ENCODE measurements at places on chromosomes 2 and 18. TPM values are rescaled to one million over a fixed set of nuclear protein-coding genes. Genes with fewer than 3 reads are reported as not detected.

DNA sequence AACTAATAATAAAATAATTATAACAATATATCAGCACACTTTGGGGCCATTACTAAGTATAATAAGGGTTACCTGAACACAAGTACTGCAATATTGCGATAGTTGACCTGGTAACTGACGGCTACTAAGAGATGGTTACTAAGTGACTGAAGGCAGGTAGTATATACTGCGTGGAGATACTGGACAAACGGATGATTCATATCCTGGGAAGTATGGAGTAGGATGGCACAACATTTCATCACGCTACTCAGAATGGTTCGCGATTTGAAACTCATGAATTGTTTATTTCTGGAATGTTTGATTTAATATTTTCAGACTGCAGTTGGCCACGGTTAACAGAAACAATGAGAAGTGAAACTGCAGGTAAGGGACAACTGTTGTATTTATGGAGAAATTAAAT, 39.5 kb upstream of the FLACC1 start:
- H3K27me3 ChIP-seq: no peaks in the 10 kb centered on the region
- H3K4me1 ChIP-seq: no peaks in the 10 kb centered on the region
- no peak for DNase-seq
- no peak overlapping the region for H3K27ac ChIP-seq

DNA sequence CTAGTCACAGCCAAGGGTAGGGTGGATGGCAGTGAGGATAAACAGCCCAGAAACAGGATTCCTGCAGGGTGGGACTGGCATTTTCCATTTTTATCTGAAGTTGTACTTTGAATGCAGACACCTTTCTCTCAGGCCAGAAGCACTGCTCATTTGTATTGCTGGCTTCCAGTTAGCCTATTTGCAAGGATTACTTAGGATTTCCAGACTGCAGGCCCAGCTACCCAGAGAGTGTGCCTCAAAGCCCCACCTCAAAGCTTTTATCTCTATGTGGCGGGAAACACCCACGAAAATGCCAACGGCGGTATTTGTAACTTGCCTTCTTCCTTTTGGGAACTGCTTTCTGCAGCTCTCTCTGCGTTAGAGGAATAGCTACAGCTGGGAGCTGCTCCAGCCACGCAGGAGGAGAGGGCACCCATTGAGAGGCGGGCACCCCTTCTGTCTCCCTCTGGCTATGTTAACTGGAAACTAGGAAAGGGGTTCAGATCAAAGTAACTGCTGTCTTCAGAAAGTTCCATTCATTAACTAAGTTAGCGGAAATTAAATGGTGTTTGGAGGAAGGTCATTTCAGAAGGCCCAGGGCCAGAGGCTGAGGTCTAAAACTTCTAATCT, 144.9 kb downstream of the TGIF1 start:
- H3K4me3 ChIP-seq: peak overlapping the region; percentile 67
- no peaks in the 10 kb centered on the region for H3K27me3 ChIP-seq

GRCh38 chr2:230685178-230685577, 27.5 kb upstream of the CAB39 start:
- no peak overlapping the region for H3K27ac ChIP-seq
- no peak for DNase-seq
- H3K27me3 ChIP-seq: no peaks in the 10 kb centered on the region
- H3K4me1 ChIP-seq: peaks cover 7% of the 10 kb centered on the region

GRCh38 chr18:57048351-57048750, 98.5 kb upstream of the BOD1L2 start:
- H3K4me1 ChIP-seq: no peaks in the 10 kb centered on the region
- no peaks in the 10 kb centered on the region for H3K27me3 ChIP-seq
- no peaks in the 10 kb centered on the region for H3K36me3 ChIP-seq
- H3K4me3 ChIP-seq: no peak overlapping the region
- no peak for DNase-seq
- no peak overlapping the region for H3K27ac ChIP-seq

DNA sequence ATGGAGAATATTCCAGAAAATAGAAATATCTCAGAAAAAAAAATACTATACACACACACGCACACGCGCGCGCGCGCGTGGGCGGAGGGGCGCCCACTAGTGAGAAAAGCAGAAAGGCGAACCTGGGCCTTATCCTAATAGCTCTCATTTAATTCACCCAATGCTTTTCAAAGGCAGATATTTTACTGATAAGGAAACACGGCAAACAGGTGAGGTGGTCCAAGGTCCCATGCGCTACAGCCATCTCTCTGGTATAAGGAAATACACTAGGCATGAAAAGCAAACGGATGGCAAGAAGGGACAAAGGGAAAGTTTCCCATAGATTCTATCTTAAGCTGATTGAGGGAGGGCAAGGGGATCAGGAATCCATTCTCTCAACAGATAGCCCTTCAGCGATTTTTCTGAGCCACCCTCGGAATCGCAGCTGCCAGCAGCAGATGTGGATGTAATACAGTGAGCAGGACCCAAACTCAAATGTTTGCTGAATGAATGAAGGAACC, 136.7 kb downstream of the TMEM247 start:
- peak overlapping the region; percentile 92 for H3K27ac ChIP-seq
- H3K4me1 ChIP-seq: peaks cover 4% of the 10 kb centered on the region
- no peaks in the 10 kb centered on the region for H3K27me3 ChIP-seq
- H3K4me3 ChIP-seq: peak overlapping the region; percentile 87
- no peak for DNase-seq

- peaks cover 14% of the 10 kb centered on the region for H3K4me1 ChIP-seq
- H3K27ac ChIP-seq: no peak overlapping the region
- no peaks in the 10 kb centered on the region for H3K36me3 ChIP-seq
- H3K27me3 ChIP-seq: no peaks in the 10 kb centered on the region
Observed at GRCh38 chr2:10775831-10776230, 36.8 kb downstream of the PDIA6 start.

- DNase-seq: no peak
- no peaks in the 10 kb centered on the region for H3K27me3 ChIP-seq
- H3K4me3 ChIP-seq: no peak overlapping the region
- H3K27ac ChIP-seq: no peak overlapping the region
Observed at GRCh38 chr2:95677346-95677745, 85.5 kb downstream of the TRIM43 start.

- H3K4me3 ChIP-seq: no peak overlapping the region
- no peak overlapping the region for H3K27ac ChIP-seq
- no peaks in the 10 kb centered on the region for H3K27me3 ChIP-seq
- no peak for DNase-seq
- H3K36me3 ChIP-seq: no peaks in the 10 kb centered on the region
Observed at GRCh38 chr2:191690327-191690726, 12.4 kb downstream of the NABP1 start.

DNA sequence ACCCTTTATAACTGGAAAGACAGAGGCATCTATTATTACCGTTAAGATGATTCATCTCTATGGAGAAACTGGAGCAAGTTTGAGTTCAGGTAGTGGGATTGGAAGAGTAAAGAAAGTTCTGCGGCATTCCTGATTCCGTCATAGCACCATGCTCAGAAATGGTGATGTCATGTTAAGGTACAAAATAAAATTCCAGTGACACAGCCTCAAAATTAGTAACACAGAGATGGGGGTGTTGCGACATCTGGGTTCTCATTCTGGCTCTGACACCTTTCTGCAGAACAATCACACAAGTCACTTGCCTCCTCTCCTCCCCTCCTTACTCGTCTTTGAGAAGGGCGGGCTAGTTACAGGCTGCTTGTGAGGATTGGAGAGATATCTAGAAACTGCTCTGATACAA, 105.7 kb downstream of the DPP10 start:
- H3K27me3 ChIP-seq: no peaks in the 10 kb centered on the region
- no peak overlapping the region for H3K27ac ChIP-seq
- H3K36me3 ChIP-seq: no peaks in the 10 kb centered on the region
- DNase-seq: no peak

DNA sequence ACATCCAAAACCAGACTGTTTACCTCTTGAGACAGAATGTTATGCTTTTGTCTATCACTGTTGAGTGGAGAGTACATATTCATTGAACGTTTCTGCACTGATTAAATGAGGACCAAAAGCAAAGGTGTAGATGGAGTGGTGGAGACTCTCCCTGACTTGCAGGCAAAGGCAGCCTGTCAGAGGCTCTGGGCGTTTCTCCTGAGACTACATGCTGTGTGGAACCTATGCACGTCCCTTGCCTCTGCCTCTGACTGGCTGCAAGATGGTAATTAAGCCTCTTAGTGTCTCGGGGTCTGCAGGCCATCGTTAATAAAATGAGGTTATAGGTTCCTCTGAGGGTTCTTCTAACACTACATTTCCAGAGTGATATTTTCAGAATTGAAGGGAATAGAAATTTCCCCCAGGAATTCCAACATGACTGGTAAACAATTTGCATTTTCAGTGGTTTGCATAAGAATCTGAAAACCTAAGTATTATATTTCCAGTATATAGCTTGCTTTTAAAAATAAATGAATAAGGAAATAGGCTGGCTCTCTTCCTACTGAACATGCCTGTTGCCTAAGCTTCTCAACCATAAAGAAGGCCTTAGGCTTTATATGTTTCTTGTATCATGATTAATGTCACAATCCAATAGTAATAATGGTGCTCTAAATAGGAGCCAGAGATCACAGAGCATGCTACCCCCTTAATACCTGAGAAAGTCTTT, 107.4 kb downstream of the FTCDNL1 start:
- no peaks in the 10 kb centered on the region for H3K36me3 ChIP-seq
- no peaks in the 10 kb centered on the region for H3K27me3 ChIP-seq
- H3K4me1 ChIP-seq: no peaks in the 10 kb centered on the region
- no peak for DNase-seq

- no peaks in the 10 kb centered on the region for H3K4me1 ChIP-seq
- H3K4me3 ChIP-seq: no peak overlapping the region
- no peaks in the 10 kb centered on the region for H3K36me3 ChIP-seq
- DNase-seq: no peak
- no peaks in the 10 kb centered on the region for H3K27me3 ChIP-seq
Observed at GRCh38 chr18:75527848-75528685, 100.6 kb upstream of the SMIM21 start.

- H3K4me1 ChIP-seq: no peaks in the 10 kb centered on the region
- H3K27ac ChIP-seq: no peak overlapping the region
- H3K4me3 ChIP-seq: no peak overlapping the region
- no peaks in the 10 kb centered on the region for H3K36me3 ChIP-seq
- DNase-seq: peak; percentile 88
Observed at GRCh38 chr18:35355140-35355618, 11.0 kb upstream of the ZNF24 start.

- DNase-seq: no peak
- H3K27me3 ChIP-seq: no peaks in the 10 kb centered on the region
- no peaks in the 10 kb centered on the region for H3K36me3 ChIP-seq
Observed at GRCh38 chr2:218805627-218806026, 23.7 kb downstream of the CYP27A1 start.

NDUFV2 gene
- 120 TPM for total RNA-seq

MXD1 gene
- 8.4 TPM for total RNA-seq

MYO7B gene
- 3.6 TPM for total RNA-seq

ARHGAP25 gene
- total RNA-seq: 6.7 TPM

COL4A3 gene
- total RNA-seq: 9.0 TPM

CDK15 gene
- 6.3 TPM for total RNA-seq

ADCYAP1 gene
- 3.2 TPM for total RNA-seq

CYRIA gene
- total RNA-seq: 2.6 TPM

RESP18 gene
- not detected for total RNA-seq
